Amygdala (tissue), 56 donors: ENCODE measurements at places on chromosomes 12 and 14.

- no peak for DNase-seq
Observed at GRCh38 chr12:2402073-2402579, 349.3 kb downstream of the CACNA1C start.

DNA sequence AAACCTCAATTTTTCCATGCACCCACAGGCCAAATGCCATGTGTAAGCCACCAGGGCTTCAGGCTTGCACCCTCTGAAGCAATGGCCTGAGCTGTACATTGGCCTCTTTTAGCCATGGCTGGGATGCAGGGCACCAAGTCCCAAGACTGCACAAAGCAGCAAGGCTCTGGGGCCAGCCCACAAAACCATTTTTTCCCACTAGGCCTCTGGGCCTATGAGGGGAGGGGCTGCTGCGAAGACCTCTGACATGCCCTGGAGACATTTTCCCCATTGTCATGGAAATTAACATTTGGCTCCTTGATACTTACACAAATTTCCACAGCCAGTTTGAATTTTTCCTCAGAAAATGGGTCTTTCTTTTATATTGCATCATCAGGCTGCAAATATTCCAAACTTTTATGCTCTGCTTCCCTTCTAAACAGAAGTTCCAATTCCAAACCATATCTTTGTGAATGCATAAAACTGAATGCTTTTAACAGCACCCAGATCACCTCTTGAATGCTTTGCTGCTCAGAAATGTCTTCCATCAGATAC, 14.3 kb upstream of the OSBPL8 start:
- DNase-seq = no peak

DNA sequence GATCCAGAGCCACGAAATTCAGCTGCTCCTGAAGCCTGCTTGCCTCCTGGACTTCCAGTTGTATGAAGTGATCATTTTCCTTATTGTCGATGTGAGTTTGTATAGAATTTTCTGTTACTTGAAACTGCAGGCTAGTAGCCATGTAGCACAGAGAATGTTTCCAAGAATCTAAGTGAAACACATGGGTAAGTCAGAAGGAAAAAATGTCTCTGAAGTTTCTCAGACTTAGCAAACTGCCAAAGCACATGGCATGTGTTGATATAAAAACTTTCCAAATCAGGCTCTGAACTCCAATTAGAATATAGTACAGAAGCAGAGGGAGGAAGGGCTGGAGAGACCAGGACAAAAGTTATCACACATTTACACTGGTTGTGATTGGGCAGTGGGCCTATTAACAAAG, 9.8 kb upstream of the PCNX1 start:
- DNase-seq = no peak

DNA sequence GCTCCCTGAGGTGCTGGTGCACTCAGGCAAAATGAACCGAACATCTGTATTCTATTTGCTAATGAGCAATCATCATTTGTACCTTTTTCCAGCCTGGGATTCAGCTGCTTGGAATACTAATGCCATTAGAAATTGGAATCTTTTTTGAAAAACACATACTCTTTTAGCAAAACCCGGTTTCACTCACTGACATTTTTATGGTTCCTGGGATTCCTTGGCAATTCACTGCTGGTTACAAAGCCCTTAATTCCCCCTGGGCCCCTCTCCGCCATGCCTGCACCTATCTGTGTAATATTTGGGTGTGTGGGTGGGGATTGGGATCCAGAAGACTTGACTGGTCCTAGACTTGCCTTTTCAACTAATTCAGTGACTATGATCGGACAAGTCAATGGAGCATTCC, 199.1 kb downstream of the FOXN3 start:
- DNase-seq = no peak

GRCh38 chr14:91227183-91227628, 17.3 kb downstream of the GPR68 start:
- no peak for DNase-seq

DNA sequence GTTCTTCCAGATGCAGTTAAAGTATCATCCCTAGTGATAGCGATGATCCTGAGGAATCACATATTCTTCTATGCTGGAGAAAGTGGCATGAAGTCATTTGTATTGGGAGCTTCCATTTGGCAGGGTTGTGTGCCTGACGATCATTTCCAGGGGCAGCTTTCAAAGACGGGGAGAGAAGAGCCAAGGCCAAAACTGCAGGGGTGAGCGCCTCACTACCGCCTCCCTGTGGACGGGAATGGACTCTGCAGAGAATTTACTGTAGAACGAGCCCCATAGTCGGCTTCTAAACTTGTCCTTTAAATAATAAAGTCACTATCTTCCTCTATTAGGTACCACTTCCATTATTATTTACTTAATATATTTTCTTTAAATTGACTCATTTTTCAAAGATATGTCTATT, 555.9 kb upstream of the TMEM132C start:
- DNase-seq = no peak

DNA sequence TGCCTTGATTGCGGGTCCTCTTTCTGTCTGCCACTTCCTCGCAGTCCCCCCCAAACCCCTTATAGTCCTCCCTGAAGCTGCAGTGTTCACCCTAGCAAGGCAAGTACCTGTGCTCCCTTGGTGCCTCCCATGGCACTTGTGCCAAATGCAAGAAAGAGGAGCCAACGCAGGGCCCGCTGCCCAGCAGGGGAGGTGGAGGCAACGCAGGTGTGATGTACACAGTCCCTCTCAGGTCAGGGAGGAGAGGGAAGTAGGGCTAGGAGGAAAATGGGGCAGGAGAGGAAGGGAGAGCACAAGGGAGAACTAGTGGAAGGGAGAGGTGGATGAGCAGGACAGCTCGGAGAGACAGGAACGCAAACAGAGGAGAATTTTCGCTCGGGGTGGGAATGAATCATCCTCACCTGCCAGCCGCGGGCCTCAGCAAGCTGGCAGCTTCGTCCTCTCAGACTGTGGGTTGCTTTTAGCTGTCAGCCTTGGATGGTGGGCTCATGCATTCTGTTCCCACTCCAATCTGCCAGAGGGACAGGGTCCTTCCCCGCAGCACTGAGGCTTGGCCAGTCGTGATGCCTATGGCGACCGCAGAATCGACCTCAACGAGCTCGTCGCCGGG, 357.0 kb downstream of the CACNA1C start:
- DNase-seq = no peak

- DNase-seq = no peak
Observed at GRCh38 chr12:24306001-24306400, 356.5 kb upstream of the SOX5 start.
